Spinal cord (tissue), 10 donors: ENCODE measurements at places on chromosomes 6 and 20.

DNA sequence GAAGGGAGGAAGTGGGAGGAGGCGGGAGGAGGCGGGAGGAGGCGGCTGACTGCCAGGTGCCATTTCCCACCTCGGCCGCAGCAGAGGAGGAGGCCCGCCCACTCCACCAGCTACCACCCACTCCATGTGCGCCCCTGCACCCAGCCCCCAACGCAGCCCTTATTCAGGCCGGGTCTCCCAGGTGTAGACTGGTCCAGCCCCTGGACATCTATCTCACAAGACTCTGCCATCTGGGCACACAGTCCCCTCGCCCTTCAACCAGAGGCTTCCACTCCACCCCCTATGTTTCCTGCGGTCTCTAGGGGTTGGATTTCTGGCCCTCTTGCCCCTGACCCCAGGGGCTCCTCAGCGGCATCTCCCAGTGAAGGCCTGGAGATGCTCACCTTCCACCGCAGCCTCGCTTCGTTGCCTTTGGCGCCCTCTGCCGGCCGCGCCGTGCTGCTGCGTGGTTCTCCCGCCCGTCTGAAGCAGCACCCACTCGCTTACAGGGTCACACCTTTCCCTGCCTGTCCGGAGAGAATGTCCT is 32.6 kb upstream of the FAM83D start:
- DNase-seq, result peak; percentile 85

GRCh38 chr6:56021943-56022342 is 146.6 kb upstream of the BMP5 start:
- DNase-seq, result no peak

DNA sequence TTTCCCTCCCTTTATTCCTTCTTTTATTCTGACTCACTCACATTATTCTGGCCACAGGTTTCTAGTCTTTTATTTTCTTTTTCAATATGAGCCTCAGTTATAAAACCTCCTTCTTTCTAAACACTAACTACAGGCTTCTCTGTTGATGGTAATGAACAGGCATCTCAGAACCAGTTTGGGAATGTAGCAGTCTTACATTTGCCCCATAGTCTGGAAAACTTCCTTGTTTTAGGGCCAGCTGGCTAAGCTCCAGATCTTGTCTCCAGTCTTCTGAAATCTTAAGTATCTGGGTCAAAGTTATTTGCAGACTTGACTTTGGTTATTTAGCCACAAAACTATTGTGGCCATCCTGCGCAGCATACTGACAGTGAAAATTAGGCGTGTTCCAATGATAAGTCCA is 97.0 kb upstream of the MAN1A1 start:
- DNase-seq, result no peak

- DNase-seq, result no peak
Observed at GRCh38 chr6:166351715-166352285, 9.5 kb upstream of the SFT2D1 start.

- no peak for DNase-seq
Observed at GRCh38 chr6:29744131-29744530, 20.9 kb downstream of the HLA-F start.

- no peak for DNase-seq
Observed at GRCh38 chr20:49583669-49584417, 15.9 kb upstream of the PTGIS start.

GRCh38 chr20:60009318-60009717 is 51.1 kb downstream of the CDH26 start:
- DNase-seq, result no peak

DNA sequence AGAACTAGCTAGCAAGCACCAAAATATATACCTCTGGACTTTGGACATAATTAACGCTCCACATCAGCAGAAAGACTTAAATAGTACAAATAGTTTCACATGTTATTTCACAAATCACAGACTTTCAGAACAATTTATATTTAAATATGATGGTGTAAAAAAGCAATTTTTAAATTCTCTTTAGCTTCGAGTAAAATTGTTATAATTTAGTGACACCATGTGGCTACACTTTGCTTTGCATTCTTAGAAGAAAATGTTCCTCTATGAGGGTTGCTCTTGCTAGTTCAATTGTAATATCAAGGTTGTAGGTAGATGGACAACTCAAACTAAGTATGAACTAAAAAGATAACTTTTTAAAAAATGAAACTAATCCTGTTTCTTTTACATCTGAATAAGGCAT is 69.0 kb downstream of the BTBD9 start:
- DNase-seq, result peak; percentile 33

DNA sequence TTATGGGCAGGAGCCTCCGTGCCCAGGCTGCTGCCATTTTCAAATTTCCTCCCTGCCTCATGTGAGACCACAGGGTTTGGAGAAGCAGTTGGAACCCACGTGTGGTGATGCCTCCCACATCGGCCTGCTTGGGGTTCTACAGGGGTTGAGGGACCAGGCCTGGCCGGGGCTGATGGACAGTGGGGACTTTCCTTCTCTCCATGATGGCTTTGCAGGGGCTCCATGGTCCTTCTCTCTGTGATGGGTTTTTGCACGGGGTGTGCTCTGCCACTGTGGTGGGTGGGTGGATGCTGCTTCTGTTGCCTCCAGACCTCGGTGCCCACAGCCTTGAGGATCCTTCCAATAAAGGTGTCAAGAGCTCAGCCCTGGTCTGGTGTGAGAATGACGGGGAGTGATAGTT is 54.4 kb downstream of the ADNP start:
- DNase-seq, result no peak

DNA sequence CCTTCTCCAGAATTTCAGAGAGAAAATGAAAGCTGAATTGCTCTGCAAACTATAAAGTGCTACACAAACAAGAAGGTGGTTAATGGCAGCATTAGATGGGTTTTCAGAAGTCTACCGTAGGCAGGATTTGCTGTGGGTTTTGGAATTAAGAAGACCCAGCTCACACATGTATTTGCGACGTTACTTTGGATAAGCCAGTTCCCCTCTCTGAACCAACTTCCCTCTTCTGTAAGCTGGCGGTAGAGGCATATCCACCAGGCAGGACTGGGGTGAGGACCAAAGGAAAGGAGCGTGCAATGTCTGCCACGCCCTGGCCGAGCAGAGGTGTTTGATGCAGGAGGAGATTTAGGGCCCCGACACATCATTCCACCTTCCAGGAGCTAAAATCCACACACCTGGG is 6.9 kb downstream of the RSPO4 start:
- DNase-seq, result no peak
